ENCODE measurements at places on chromosomes 5 and 9. TPM values are rescaled to one million over a fixed set of nuclear protein-coding genes. Genes with fewer than 3 reads are reported as not detected.

Gene RIMOC1
- total RNA-seq: 24.6 TPM

Gene EGFLAM
- not detected for total RNA-seq

GRCh38 chr5:96868603-96869371, 7.5 kb upstream of the ERAP2 start:
- no peak for DNase-seq

GRCh38 chr5:56480705-56481427, 247.7 kb upstream of the ANKRD55 start:
- DNase-seq: no peak

- no peak for DNase-seq
These were observed 7.7 kb upstream of the GCNT4 start for GRCh38 chr5:75059912-75060545.

DNA sequence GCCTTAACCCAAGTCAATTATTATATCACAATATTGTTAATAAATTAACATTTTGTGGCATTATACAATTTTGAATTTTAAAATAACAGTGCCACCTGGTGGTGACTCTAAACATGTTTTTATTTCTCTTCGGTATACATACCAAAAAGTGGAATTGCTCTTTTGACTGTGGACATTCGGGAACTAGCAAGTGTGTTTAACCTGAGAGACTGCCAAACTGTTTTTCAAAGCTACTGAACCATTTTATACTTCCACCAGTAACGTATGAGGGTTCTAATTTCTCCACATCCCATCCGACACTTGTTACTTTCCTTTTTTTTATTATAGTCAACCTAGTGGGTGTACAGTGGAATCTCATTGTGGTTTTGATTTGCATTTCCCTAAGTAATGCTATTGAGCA, 18.3 kb upstream of the HSDL2 start:
- no peak for DNase-seq

GRCh38 chr5:65946198-65946745, 19.9 kb downstream of the ERBIN start:
- DNase-seq: no peak

GRCh38 chr5:110442856-110443255, 283.6 kb downstream of the TMEM232 start:
- no peak for DNase-seq

Measured in GM12878 (cell line).